ENCODE measurements at places on chromosomes 3 and 15.
A peak's percentile ranks its signal among the peaks of the same experiment; 100 is the strongest.

- no peak for DNase-seq
Measured at GRCh38 chr3:126441256-126441880, 34.3 kb downstream of the ZXDC start.

DNA sequence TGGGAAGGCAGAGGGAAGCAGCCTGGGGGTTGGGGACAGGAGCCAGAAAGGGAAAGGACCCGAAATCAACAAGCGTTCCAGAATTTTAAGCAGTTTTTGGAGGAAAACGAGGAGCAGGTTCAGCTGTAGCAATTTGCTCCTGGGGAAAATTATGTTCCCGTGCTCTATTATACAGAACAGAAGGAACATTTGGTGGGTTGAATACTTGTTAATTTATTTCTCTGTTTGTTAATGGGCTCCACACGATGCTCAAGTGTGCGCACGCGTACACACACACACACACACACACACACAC is 149.2 kb upstream of the LINGO1 start:
- DNase-seq, result no peak

GRCh38 chr3:177300842-177301241 is 103.6 kb upstream of the TBL1XR1 start:
- DNase-seq, result no peak

- DNase-seq, result peak; percentile 61
Measured at GRCh38 chr3:71463617-71464016, 119.9 kb downstream of the FOXP1 start.

DNA sequence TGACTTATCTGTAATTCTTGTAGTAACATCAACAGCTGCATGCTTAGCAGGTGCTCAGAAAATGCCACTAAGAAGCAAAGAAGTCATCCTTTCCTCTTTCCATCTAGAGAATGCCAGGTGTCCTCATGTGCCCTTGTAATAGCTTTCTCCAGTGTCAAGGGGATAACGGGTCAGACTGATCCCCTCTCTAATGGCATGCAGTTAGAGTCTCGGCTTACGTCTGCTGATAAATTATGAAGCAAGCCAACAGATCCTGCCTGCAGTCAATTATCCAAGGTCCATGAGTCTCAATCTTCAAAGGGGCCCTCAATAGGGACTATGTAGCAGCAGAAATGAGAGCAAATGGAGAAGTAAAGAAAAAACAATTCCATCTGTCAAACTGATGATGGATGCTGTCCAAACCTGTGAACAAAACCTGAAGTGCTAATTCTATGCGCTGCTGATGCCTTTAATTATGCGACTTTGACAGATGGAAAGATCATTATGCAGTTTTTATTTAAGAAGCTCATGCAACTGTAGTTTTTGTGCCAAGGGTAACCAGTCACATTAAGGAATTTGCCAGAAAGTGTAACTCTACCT is 162.8 kb upstream of the PEX5L start:
- DNase-seq, result no peak

- DNase-seq, result peak; percentile 97
Measured at GRCh38 chr3:34016925-34017587, 218.6 kb downstream of the PDCD6IP start.
